Uterus (tissue), 4 donors: ENCODE measurements at places on chromosomes 11 and 22.

- H3K4me1 ChIP-seq = peaks cover 6% of the 10 kb centered on the region
- no peak for DNase-seq
- H3K36me3 ChIP-seq = no peaks in the 10 kb centered on the region
- H3K27ac ChIP-seq = no peak overlapping the region
- no peaks in the 10 kb centered on the region for H3K27me3 ChIP-seq
These were observed 33.5 kb downstream of the THAP12 start for GRCh38 chr11:76347466-76347865.

DNA sequence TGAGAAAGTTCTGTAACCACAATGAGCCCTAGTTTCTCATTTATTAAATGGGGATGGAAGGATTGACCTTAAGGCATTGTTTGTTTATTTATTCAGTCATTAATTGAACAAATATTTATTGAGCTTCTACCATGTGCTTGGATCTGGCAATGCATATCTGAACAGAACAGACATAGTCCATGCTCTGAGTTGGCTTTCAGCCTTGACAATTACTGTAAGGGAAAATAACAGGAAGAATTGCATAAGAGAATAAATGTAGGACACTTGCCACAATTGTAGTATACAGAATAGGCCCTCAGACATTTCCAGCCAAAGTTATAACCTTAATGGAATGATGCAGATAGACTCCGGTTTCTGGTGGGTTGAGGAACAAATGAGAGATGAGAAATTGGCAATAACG is 160.5 kb upstream of the TTC12 start:
- H3K27ac ChIP-seq = no peak overlapping the region
- H3K4me1 ChIP-seq = no peaks in the 10 kb centered on the region
- DNase-seq = no peak
- no peak overlapping the region for H3K4me3 ChIP-seq
- no peaks in the 10 kb centered on the region for H3K27me3 ChIP-seq

DNA sequence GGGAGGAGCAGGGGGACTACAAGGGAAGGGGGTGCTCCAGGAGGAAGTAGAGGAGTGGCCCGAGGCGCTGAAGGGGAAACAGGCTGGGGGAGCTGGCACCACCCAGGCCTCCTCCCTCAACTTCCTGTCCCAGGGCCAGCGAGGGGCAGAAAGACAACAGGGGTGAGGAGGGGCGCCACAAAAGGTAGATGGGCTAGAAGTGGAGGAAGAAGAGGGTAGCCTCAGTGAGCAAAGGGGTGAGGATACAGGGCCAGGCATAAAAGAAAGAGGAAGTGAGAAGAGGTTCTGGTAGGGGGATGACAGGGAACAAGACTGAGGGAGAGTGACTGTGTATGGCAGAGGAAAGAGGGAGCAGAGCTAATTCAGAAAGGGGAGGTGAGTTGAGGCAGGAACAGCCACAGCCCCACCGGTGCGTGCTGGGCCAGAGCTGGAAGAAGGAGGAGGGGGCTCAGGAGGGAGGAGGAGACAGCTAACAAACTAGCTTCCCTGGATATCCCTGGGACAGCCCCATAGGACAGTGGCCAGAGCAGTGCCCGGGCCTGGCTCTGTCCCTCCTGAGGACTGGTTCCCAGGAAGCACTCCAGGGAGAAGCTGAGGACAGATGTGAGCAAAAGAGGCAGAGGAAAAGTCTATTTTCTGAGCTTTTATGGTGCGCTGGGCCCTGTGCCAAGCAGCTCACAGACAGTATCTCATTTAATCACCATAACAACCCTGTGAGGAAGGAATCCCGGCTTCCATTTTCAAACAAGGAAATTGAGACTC is 8.5 kb downstream of the DCHS1 start:
- H3K36me3 ChIP-seq = no peaks in the 10 kb centered on the region
- peak overlapping the region; percentile 5 for H3K4me3 ChIP-seq
- H3K27ac ChIP-seq = peak overlapping the region; percentile 94
- no peaks in the 10 kb centered on the region for H3K27me3 ChIP-seq
- DNase-seq = peak; percentile 62

- H3K36me3 ChIP-seq = no peaks in the 10 kb centered on the region
- no peaks in the 10 kb centered on the region for H3K4me1 ChIP-seq
- H3K27me3 ChIP-seq = no peaks in the 10 kb centered on the region
- H3K27ac ChIP-seq = no peak overlapping the region
These were observed 4.9 kb downstream of the PNPLA3 start for GRCh38 chr22:43928468-43928867.
